ENCODE measurements at places on chromosomes 6 and 20. TPM values are rescaled to one million over a fixed set of nuclear protein-coding genes. Genes with fewer than 3 reads are reported as not detected.

NFKBIE gene
- 18.6 TPM for total RNA-seq

DNA sequence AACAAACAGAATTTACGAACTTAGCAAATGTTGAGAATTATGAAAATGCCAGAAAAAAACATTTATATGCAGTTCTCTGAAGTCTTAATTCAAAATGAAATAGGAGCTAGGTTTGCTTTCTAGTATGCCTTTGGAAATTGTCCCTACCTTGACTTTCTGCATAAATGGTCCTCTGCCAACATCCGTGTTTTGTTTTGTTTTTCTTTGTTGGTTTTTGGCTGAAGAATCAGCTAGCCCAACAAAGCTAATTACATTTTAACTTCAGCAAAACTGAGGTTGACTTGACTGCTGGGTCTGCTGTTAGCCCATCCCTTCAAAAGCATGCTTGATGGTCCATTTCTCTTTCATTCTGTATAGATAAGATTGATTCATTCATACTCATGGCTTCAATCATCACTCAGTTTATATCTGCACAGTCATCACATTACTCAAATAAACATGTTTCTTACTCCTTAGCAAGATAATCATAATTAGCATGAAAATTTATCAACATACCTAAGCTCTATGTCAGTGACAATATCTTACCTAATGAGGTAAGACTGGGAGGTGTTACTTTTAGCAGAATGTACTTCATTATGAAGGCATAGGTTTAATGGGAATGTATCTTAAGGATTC, 76.4 kb downstream of the ADGRB3 start:
- no peaks in the 10 kb centered on the region for H3K4me1 ChIP-seq
- no peaks in the 10 kb centered on the region for H3K27me3 ChIP-seq
- no peak overlapping the region for H3K27ac ChIP-seq
- no peak overlapping the region for H3K4me3 ChIP-seq

DNA sequence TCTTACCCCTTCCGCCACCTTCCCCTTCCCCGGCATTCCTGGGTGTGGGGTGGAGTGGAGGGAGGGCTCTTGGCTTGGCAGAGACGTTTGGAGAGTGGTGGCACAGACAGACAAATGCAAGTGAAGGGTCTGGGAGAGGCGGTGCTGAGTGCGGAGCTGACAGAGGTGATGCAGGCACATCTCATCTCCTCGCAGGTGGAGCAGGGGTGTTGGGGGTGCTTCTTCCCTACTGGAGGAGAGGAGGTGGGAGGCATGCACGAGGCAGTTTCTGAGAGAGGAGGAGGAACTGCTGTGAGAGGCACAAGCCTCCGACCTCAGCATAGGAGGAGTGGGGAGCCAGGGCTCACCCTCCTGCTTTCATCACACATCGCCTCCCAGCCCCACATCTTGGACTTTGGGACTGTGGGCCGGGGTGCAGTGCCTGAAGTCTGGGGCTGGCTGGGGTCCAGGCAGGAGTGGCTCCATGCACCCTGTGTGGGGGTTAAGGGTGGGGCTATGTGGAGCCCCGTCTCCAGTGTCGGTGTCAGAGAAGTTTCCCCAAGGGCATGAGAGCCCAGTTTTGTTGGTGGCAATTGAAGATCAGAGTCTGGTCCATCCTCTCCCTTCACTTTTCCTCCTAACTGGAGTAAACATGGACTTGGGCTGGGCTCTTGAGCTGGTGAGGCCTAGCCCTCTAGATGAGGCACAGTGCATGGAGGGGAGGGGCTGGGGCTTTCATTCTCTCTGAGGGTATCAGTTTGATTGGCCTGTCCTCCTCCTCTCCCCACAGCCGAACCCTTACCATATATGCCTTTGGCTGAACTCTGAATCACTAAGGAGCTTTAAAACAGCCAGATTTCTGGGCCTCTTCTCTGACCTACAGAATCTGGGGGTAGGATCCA, 20.2 kb upstream of the SLC22A7 start:
- H3K4me1 ChIP-seq: peaks cover 49% of the 10 kb centered on the region
- no peaks in the 10 kb centered on the region for H3K27me3 ChIP-seq
- DNase-seq: peak; percentile 57
- no peak overlapping the region for H3K4me3 ChIP-seq
- no peaks in the 10 kb centered on the region for H3K36me3 ChIP-seq

DNA sequence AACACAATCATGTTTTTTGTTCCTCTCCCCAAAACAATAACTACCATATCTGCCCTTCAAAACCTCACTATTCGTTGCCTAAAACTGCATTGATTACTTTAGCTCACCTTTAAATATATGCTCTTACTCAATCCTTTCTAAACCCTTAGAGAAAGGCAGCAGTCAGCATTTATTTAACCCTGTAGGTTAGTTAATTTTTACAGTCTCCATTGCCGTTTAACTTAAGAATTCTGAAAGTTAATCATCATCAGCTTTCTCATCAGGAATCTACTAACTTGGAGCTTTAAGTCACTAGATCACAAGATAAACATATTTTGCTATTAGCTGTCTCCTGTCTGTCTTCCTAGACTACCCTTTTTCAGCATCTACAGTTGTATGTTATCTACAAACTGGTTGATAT, 991.9 kb downstream of the EPHA7 start:
- H3K4me1 ChIP-seq: no peaks in the 10 kb centered on the region
- H3K36me3 ChIP-seq: no peaks in the 10 kb centered on the region
- no peak overlapping the region for H3K4me3 ChIP-seq
- no peak overlapping the region for H3K27ac ChIP-seq
- no peaks in the 10 kb centered on the region for H3K27me3 ChIP-seq
- DNase-seq: no peak

- H3K4me3 ChIP-seq: no peak overlapping the region
- H3K4me1 ChIP-seq: no peaks in the 10 kb centered on the region
- H3K27me3 ChIP-seq: no peaks in the 10 kb centered on the region
Measured at GRCh38 chr6:77678048-77678447, 25.2 kb downstream of the MEI4 start.

DNA sequence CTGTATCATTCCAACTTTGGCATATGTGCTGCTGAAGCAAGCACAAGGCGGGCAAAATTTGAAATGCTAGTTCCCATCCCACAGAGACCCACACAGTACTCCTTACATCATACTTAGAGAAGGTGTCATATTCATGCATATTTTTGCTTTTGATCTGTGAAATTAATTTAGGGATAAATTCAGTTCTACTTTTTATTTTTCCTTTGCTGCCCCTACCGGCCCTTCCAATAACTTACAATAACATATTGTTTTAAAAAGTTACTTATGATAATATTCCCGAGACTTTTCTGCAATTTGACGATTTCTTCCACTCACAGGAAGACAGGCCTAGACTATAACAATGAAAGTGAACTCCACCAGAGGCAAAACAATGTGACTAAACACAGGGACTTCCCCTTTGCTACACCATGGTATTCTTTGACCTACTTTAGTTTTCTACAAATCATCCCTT, 35.0 kb downstream of the SESN1 start:
- no peak overlapping the region for H3K4me3 ChIP-seq
- H3K4me1 ChIP-seq: no peaks in the 10 kb centered on the region
- no peak for DNase-seq
- H3K27me3 ChIP-seq: no peaks in the 10 kb centered on the region

All from right lobe of liver (tissue), 6 donors.